ENCODE measurements at places on chromosomes 6 and 20.

GRCh38 chr20:62782893-62783278 lies 13.4 kb upstream of the MRGBP start:
- DNase-seq, result no peak

DNA sequence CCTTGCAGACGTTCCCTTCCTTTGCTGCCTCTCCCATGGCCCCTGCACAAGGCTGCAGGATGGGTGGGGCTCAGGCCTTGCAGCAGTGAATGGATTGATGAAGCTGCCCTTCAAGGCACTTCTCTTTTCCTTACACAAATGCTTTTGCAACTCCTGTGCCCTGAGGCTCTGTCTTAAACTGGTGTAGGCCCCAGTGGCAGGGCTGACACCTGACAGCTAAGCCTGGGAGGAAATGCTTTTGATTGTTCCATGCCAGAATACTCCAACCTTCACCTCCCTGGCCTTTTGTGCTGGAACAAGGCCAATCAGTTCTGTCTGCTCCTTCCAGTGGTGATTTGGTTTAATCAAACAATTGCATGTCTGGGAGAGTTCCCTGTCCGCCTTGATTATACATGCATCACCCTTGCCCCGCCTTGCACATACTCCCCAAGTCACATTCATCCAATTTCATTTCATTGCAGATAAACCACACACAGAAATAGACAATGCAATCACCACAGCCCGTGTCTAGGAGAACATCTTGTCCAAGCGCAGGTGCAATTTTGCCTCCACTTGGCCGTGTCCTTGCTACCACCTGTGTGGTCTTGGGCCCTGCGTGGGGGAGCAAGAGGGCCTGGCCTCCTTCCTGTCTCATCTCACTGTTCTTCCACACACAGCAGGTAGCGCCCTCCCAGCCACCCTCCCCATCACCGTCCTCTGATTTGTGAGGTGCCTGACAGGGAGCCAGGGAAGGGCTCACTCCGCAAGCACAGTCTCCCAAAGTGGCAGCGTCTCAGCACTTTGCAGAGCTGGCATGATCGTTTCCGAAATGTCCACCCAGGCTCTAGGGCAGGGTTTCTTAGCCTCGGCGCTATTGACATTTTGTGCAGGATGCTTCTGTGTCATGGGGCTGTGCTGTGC lies 120.4 kb downstream of the CDH26 start:
- no peak for DNase-seq

DNA sequence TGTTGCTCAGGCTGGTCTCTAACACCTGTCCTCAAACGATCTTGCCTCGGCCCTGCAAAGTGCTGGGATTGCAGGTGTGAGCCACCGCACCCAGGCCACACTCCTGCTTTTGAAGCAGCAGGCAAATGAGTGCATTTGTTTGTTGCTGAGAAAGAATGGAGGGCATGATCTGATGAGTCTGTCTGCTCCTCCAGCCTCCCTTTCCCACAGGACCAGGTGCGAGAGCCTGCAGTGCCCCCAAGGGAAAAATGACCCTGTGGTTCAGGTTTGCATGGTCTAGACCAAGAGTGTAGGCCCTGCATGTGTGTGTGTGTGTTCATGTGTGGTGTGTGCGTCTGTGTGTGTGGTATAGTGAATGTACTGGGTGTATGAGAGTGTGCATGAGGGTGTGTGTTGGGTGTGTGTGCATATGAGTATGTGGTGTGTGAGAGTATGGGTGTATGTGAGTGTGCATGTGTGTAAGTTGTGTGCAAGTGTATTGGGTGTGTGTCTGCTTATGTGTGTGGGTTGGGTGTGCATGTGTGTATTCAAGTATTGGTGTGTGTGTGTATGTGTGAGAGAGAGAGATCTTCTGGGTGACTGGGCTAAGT lies 22.8 kb upstream of the FOXC1 start:
- DNase-seq, result no peak

GRCh38 chr20:47781632-47782031 lies 3.6 kb downstream of the SULF2 start:
- no peak for DNase-seq

- peak; percentile 55 for DNase-seq
Measured at GRCh38 chr6:138692978-138693909, 80.3 kb upstream of the CCDC28A start.

- no peak for DNase-seq
Measured at GRCh38 chr20:17518339-17519052, 12.7 kb downstream of the BFSP1 start.

GRCh38 chr20:40282941-40283340 lies 406.1 kb downstream of the MAFB start:
- no peak for DNase-seq

DNA sequence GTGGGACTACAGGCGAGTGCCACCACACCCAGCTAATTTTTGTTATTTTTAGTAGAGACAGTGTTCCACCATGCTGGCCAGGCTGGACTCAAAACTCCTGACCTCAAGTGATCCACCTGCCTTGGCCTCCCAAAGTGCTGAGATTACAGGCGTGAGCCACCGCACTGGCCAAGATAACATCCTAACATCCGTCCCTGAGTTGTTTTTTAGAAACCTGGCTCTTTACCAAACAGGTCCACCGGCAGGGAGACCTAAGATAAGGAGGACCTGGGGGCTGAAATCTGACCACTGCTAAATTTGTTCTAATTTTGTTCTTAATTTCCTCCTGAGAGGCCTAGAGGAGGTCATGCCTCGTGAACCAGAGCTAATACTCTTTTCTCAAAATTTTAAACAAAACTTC lies 20.5 kb downstream of the CTCFL start:
- no peak for DNase-seq
